ENCODE measurements at places on chromosomes 5 and 9.

GRCh38 chr9:120424248-120424647, 155.7 kb downstream of the CDK5RAP2 start:
- peak; percentile 6 for DNase-seq

GRCh38 chr9:16535555-16535954, 334.9 kb downstream of the BNC2 start:
- no peak for DNase-seq

- DNase-seq, result no peak
Observed at GRCh38 chr9:109517901-109518377, 19.8 kb upstream of the PTPN3 start.

GRCh38 chr9:9387511-9388115, 1225.2 kb downstream of the PTPRD start:
- peak; percentile 7 for DNase-seq

- no peak for DNase-seq
Observed at GRCh38 chr9:135840107-135840506, 67.2 kb downstream of the CAMSAP1 start.

DNA sequence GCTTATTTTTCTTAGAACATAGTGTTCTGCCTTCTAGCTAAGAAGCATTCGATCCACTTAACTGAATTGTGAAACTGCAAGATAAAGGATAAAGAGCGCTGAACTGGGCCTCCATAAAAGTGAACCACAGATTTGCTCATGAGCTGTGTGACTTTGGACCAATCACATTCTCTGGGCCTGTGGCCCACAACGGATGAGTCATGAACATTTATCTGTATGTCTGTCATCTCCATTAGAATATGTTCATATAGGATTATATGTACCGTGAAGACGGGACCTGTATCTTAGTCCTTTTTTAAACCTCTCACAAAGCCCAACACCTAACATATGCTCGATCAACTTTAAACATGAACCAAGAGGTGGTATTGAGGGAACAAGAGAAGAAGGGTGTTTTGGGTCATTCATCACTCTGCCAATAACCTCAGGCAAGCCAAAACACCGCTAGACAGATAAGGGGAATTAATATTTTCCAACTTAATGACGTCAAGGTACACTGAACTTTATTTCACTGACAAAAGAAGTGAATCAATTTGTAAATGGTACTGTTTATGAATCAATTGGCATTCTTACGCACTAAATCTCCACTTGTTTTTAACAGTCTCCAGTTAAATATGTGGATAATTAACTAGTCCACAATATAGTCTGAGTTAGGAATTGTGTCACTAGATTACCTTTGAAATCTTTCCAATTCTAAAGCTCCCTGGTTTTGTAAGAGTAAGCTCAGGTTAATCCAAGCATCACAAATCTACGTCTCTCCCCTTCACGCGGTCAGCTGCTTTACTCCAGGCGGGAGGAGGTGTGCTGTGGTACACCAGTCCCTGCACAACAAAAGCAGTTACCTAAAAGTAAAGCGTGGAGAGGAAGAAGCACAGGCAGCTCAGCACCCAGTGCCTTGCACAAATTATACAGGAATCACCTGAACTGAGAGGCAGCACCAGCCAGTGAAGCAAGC, 1.6 kb downstream of the TMEM245 start:
- DNase-seq, result peak; percentile 29

- no peak for DNase-seq
Observed at GRCh38 chr5:178360222-178360925, 127.8 kb upstream of the PHYKPL start.

GRCh38 chr9:127943011-127943662, 5.5 kb upstream of the DPM2 start:
- no peak for DNase-seq

GRCh38 chr5:154473581-154474283, 4.3 kb downstream of the HAND1 start:
- no peak for DNase-seq

GRCh38 chr9:92607088-92607487, 62.8 kb downstream of the IPPK start:
- DNase-seq, result no peak

GRCh38 chr9:105700668-105701067, 6.3 kb downstream of the TMEM38B start:
- no peak for DNase-seq

GRCh38 chr5:43191740-43192557, at the start of gene NIM1K:
Gene NIM1K (plus strand): TSS chr5:43192225. CDS start chr5:43245776, 53,551 bp downstream.
- peak; percentile 71 for DNase-seq

DNA sequence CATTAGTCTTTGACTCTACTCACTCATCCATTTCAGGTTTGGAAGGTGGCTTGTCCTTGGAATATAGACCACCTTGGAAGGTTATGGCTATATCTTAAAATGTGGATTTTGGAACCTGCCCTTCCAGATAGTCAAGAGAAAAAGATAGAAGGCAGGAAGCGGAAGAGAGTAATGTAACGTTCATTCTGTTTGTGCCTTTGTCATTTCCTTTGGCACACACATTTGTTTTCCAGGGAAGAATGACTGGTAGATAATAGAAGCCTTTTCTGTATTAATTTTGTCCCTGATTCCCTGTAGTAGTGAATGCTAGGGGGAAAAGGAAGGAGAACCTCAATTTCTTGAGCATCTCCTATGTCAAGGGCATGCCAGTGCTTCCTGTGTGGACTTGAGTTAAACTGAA, 54.7 kb downstream of the PPIC start:
- DNase-seq, result no peak

DNA sequence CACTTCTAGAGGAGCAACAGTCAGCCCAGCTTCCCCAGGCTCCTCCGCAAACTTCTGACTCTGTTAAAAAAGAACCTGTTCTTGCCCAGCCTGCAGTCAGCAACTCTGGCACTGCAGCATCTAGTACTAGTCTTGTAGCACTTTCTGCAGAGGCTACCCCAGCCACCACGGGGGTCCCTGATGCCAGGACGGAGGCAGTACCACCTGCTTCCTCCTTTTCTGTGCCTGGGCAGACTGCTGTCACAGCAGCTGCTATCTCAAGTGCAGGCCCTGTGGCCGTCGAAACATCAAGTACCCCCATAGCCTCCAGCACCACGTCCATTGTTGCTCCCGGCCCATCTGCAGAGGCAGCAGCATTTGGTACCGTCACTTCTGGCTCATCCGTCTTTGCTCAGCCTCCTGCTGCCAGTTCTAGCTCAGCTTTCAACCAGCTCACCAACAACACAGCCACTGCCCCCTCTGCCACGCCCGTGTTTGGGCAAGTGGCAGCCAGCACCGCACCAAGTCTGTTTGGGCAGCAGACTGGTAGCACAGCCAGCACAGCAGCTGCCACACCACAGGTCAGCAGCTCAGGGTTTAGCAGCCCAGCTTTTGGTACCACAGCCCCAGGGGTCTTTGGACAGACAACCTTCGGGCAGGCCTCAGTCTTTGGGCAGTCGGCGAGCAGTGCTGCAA, 72.8 kb downstream of the NUP214 start:
- DNase-seq, result no peak

DNA sequence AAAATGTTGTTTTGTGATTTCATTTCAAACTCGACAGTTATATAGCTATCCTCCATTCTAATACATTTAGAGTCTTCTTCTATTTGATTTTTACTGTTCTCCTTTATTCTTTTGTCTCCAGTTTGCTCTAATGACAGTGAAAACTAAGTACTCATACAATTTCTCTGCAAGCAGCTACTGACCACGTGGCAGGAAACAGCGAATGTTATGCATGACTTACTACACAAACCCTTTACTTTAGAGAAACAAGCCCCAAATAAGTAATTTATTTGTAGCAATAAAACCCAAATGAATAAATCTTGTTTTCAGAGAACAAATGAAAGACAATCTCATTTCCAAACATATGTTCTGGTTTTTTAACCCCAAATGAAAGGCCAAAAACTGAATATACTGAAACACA, 41.9 kb downstream of the CDH6 start:
- no peak for DNase-seq

GRCh38 chr5:96324708-96325107, 108.3 kb downstream of the PCSK1 start:
- DNase-seq, result peak; percentile 93

- DNase-seq, result no peak
Observed at GRCh38 chr5:76813982-76814562, 4.8 kb upstream of the F2RL1 start.

Measured in DMS53 (cell line).